ENCODE measurements at places on chromosomes 16 and 17.

GRCh38 chr17:63976702-63977101 lies 4.0 kb upstream of the SCN4A start:
- DNase-seq, result no peak

GRCh38 chr16:11354733-11355574 lies 9.7 kb downstream of the RMI2 start:
- DNase-seq, result no peak

- no peak for DNase-seq
These were observed 13.0 kb upstream of the STH start for GRCh38 chr17:45986056-45986455.

GRCh38 chr17:2613089-2613808 lies 19.8 kb downstream of the PAFAH1B1 start:
- no peak for DNase-seq

DNA sequence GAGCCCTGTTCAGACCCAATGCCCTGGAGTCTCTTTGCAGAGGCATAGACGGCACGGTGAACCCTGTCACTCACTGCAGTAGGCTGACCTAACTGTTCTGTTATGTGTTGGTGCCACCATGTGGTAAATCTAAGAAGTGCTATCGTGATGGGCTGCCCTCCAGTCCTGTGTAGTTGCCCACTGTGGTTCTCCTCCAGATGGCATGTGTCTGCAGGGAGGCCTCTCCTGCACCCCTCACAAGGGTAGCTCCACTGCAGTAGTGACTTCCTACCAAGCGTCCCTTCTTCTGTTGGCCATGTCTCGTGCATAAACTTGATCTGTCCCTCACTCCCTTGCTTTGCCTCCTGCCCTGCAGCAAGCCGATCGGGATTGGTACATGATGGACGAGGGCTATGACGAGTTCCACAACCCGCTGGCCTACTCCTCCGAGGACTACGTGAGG lies 5.8 kb downstream of the DHX38 start:
- DNase-seq, result no peak

- no peak for DNase-seq
These were observed at the start of gene ADORA2B for GRCh38 chr17:15944759-15945526. TSS of gene ADORA2B (plus strand) at chr17:15945130. CDS start at chr17:15945249, 119 bp downstream.

- no peak for DNase-seq
These were observed 208.9 kb upstream of the WSCD1 start for GRCh38 chr17:5861246-5861645.

- no peak for DNase-seq
These were observed 4.5 kb upstream of the CA4 start for GRCh38 chr17:60145006-60145935.

GRCh38 chr17:38916771-38917170 lies 8.6 kb upstream of the LASP1NB start:
- no peak for DNase-seq

Data from left renal pelvis (tissue), 4 donors.